ENCODE measurements at places on chromosomes 12 and 14.
A peak's percentile ranks its signal among the peaks of the same experiment; 100 is the strongest.

DNA sequence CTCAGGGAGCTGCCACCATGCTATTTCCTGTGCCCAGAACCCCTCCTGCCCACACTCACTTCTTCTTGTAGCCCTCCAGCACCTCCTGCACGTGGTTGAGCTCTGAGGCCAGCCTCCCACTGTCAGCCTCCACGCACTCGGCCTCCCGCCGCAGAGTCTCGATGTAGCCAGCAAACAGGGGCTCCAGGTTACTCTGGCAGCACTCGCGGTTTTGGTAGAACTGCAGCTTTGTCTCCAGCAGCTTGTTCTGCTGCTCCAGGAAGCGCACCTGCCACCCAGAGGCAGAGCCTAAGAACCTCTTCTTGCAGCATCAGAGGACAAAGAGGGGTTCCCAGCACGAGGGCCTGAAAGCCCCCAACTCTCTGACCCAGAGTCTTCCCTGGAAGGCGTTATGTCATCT lies 2.1 kb downstream of the KRT83 start:
- DNase-seq, result peak; percentile 28

- peak; percentile 87 for DNase-seq
Measured at GRCh38 chr12:108838194-108839017, 19.0 kb downstream of the SSH1 start.

DNA sequence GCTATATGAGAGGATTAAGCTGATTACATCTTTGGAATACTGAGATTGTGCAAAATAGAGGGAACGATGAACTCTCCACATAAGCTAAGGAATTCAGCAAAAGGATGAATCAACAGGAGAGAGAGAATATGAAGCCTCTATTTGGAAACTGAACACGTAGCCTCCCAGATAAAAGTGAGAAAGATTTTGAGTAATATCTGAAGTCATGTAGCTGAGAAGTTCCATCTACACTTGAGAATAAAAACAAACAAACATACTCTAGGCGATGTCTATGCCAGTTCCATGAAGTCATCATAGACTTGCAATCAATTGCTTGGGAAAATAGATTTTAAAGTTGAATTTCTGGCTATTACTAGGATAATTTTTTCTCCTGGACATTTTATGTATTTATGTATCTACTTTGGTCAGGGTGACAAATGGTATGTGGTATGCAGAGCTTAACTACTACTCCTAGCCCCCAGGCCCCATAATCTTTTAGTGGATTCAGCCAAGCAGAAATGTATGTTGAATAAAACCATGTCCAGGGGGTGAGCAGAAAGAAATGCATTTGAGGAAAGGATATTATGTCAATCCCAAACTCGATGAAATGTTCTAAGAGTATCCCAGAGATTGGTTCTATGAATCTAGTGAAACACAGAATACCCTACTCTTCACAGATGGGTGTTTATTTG lies 627.4 kb downstream of the DIO2 start:
- no peak for DNase-seq

DNA sequence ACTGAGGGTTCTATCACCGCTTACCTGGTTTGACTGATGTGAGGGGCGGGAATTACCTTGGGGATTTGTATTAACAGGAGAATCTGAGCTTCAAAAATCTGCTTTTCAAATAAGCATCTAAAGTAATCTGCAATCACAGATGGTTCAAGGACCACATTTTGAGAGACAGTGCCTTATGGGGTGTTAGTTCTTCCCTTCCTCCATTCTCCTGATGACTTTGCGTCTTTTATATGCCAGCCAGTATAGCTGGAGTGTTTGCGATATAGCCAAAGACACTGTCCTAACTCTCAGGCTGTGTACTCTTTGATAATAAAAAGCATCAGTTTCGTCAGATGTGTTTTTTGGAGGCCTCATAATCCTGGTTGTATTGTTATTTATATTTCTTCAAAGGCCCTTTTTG lies 39.5 kb downstream of the PPHLN1 start:
- no peak for DNase-seq

GRCh38 chr14:101071493-101071906 lies 168.0 kb upstream of the RTL1 start:
- DNase-seq, result no peak

GRCh38 chr12:116590561-116590960 lies 31.4 kb downstream of the MAP1LC3B2 start:
- no peak for DNase-seq

- no peak for DNase-seq
Measured at GRCh38 chr12:26939953-26940352, 1.7 kb downstream of the FGFR1OP2 start.

DNA sequence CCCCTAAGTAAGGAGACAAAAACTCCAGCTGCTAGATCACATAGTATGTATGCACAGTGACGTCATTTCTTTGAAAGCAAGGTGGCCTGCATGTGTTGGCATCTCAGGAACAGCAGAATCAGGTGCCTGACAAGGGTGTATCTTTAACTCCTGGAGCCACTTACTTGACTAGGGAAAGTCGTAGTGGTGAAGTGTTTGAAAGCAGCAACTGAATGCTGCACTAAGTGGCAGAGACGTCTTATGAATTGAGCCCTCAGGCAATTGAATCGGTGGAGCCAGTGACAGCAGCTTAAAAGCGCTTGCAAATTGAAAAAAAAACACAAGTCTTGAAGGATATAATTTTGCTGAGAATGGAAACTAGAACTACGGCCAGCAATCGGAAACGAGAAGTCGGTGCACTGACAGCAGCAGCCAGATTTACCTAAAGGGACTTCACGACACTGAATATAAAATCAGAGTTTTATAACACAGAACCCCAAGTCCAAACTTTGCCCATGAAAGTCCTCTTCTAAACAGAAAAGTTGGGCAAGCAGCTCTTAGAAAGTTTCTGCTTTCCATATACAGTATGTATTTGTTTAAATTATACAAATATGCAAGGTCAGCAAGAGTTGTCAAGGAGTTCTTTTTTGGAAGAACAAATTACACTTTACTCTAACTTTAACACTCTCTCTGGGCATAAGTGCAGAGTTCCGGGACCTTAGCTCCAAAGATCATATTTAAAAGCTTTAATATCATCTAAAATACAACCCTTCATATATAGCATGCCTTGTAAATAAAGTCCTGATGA lies 1.1 kb downstream of the IGF1 start:
- DNase-seq, result no peak

GRCh38 chr14:105854600-105855245 lies 328.3 kb downstream of the TMEM121 start:
- DNase-seq, result no peak

GRCh38 chr14:56805201-56805991 lies 4.9 kb downstream of the OTX2 start:
- DNase-seq, result no peak

DNA sequence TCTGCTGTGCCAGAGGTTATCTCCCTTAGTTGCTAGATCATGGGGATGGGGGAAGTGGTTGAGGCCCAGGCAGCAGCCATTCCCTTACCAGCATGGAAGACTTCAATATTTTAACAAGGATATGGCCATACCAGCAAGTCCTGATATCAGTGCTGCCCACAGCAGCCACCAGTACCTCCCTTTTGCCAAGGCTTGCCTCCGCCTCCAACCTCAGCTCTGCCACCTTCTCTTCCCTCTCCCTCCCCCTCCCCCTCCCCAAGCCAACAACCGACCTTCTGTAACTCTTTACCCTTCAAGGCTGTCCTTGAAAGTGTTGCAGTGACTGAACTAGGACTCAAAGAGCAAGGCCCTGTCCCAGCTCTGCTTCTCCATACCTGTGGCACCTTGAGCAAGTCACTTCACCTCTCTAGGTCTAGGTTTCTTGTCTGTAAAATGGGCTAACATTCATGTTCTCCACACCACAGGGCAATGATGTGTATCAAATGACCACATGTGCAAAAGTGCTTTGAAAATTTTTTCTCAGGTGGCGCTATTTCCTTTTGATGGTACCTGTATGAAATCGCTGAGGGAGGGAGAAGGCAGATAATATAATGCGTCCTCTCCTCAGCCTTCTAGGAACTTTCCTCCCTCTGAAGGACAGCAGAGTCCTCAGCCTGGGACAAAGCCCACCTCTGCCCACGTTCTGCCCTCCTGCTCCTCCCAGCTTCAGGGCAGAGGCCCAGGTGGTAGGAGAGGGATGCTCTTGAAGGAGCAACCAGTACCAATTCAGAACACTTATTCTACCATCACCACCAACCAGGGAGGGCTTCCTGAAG lies 14.7 kb downstream of the PLEKHG6 start:
- DNase-seq, result no peak

DNA sequence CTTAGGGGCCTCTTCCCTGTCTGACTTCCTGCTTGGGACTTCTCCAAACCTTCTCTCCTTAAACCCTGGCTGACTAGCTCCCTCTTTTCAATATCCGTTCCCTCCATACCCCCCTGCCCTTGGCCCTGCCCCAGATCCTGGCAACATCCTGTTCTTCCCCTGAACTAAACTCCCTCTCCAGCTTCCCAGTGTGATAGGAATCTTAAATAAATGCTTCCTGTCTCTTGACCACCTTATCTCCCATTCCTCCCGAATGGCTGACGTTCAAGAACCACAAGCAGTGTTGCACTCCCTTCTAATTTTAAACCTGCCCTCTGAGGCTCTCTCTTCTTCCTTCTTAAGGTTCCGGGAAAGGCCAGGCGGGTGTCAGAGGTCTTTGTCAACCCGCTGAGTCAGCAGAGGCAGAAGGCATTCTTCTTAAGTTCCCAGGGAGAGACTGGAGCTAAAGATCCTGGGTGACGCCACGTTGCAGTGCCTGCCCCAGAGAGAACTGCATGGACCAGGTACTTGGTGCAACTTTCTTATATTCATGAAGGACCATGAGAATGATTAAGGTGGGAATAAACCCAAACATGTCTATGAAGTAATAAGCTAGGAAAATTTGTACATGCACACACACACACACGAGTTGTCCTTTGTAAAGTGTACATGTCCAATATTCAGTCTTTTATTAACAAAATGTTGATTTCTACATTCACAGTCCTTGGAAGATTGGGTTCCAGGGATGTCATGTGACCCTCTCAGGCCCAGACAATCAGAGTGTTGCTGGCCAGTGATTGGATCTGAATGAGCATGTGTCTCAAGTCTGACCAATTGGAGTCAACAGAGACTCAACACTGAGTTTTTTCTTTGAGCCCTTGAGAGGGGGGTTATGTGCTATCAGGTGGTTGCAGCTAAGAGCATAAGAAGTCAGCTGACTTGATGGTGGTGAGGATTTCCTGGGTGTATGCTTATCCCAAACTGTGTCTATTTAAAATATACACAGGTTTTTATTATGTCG lies 420.2 kb upstream of the TBX3 start:
- no peak for DNase-seq

GRCh38 chr14:100546051-100546443 lies 41.2 kb downstream of the BEGAIN start:
- DNase-seq, result peak; percentile 20

- no peak for DNase-seq
Measured at GRCh38 chr14:33464254-33464962, 486.5 kb downstream of the EGLN3 start.

GRCh38 chr14:33617154-33617553 lies 333.7 kb downstream of the EGLN3 start:
- DNase-seq, result no peak

DNA sequence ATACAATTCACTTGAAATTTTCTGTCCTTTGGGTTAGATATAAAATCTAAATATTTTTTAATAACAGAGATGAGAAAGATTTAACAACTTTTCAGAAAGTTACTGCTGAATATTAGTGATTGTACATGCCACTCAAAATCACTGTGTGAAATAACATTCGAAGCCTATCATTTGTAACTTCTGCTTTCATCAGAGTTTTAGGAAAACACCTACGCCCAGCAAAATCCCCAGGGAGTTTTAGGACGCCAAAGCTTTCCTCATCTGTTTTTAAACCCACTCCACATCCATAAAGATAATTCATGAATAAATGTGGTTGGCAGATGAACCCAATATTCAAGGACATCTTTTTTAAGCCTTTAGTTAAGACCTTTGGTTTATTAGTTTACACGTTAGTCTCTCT lies 23.9 kb downstream of the TC2N start:
- DNase-seq, result no peak

- DNase-seq, result no peak
Measured at GRCh38 chr12:79156846-79157463, 292.4 kb downstream of the SYT1 start.

DNA sequence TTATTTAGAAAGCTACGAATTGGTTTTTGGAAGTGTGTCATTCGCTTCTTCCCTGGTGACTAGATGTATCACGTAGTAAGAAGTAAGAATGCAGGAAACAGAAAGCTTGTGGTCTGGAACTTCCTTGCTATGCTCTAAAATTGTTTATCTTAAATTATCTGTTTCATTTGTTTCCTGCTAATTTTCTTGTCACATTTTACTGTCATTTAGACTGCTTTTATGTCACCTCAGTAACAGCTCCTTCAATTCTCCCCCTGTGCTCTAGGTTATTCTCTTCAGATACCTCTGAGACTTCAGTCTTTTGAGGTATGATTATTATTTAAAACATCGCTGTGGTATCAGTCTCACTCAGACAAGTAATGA lies 699 bp upstream of the CD69 start:
- peak; percentile 74 for DNase-seq

- no peak for DNase-seq
Measured at GRCh38 chr14:67567654-67568053, 32.4 kb downstream of the PIGH start.

DNA sequence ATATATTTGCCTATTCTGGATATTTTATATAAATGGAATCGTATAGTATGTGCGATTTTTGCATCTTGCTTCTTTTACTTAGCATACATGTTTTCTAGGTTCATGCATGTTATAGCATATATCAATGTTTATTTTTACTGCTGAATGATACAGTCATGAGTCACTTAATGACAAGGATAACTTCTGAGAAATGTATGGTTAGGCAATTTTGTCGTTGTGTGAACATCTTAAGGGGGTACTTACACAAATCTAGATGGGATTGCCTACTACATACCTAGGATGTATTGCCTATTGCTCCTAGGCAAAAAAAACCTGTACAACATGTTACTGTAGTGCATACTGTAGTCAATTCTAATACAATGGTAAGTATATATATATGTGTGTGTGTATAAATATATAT lies 8.8 kb downstream of the USP15 start:
- DNase-seq, result no peak

DNA sequence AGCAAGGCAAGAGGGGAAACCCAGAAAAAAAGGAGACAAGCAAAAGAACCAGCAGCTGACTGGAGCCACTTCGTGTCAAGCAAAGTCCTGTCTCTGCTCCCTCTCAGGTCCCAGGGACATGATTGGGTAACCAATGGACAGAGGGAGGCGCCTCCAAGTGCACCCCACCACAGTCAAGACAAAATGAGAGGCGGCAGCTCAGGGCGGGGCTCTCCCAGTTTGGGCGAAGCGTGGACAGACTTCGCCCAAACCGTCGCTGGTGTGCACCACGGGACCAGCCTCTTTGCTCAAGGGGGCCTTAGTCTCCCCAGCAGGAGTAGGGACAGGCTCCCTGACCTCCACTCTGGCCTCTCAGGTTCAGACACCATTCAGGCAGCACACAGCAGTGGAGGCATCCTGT lies 1.5 kb upstream of the BEGAIN start:
- DNase-seq, result no peak

DNA sequence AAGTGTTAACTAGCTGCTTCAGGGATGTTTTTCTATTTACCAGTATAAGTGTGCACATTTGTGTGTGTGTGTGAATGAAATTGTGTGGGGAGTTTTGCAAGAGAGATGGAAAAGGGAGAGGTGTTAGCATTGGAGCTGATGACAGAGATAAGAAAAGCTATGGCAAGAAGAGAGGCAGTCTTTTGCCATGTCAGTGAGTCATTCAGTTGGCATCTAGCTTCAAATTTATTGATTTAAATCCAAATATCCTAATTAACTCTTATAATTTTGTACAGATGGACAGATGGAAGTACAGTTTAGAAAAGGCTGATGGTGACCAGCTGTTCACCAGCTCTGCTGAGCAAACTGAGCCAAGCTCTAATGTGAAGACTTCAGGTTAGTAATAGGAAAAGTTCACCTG lies 3.3 kb upstream of the BHLHE41 start:
- no peak for DNase-seq
